ENCODE measurements at places on chromosomes 11 and 22.
A peak's percentile ranks its signal among the peaks of the same experiment; 100 is the strongest.

- no peak for DNase-seq
These were observed 1171.3 kb downstream of the LRRC4C start for GRCh38 chr11:40287916-40288803.

GRCh38 chr11:130523609-130524008 lies 75.2 kb downstream of the ADAMTS15 start:
- peak; percentile 79 for DNase-seq

DNA sequence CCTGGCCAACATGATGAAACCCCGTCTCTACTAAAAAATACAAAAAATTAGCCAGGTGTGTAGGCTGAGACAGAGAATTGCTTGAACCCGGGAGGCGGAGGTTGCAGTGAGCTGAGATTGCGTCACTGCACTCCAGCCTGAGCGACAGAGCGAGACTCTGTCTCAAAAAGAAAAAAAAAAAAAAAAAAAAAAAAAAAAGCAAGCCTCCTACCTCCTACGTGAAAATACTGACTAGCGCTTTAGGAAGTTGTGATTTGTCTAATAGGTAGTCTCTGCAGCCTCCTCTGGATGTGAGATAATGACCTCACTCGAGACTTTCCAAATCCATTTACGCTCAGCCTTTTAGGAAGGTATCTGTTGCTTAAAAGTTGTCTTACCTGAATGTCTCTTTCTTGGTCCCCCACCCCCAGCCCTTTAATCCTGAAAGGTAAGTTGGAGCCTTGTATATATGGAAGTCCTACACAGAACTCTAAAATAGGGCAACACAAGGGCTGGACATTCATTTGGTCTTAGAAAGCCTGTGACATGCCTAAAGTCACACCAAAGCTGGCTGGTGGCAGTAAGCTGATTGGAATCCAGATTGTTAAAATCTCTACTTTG lies 5.5 kb downstream of the SEPTIN3 start:
- DNase-seq: no peak

GRCh38 chr11:96303980-96304379 lies 39.0 kb downstream of the MAML2 start:
- no peak for DNase-seq

- peak; percentile 39 for DNase-seq
These were observed 4.7 kb downstream of the DDIAS start for GRCh38 chr11:82906236-82906635.

DNA sequence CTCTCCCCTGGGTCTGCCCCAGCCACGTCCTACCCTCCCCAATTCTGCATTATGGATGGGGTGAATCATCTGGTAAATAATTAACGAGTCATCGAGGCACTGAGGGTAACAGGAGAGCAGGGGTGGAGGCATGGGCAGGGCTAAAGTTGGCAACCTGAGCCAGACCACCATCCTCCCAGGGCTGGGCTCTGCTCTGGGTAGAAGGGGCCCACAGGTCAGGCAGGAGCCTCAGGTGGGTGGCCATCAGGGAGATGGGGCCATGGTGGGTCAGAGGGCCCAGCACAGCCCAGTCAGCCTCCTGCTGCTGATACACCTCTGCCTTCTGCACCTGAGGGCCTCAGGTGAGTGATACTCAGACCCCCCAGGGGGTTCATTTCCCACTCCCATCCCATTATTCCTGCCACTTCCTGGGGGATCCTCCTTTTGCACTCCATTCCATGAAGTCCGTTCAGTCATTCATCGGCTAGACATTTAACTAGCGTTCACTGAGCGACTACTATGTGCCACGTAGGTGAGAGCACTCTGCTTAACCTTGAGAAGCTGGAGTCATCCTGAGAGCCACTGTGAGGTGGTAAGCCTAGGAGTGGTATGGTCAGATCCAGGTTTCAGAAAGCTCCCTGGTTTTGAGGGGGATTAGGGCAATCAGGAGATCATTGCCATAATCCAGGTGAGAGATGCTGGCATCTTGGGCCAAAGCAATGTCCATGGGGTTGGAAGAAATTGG lies at the start of gene VSIG10L2:
VSIG10L2 (plus strand) TSS at position 248 of the 724 bp plus-strand sequence; CDS start at position 260, 12 bp downstream.
- DNase-seq: no peak

DNA sequence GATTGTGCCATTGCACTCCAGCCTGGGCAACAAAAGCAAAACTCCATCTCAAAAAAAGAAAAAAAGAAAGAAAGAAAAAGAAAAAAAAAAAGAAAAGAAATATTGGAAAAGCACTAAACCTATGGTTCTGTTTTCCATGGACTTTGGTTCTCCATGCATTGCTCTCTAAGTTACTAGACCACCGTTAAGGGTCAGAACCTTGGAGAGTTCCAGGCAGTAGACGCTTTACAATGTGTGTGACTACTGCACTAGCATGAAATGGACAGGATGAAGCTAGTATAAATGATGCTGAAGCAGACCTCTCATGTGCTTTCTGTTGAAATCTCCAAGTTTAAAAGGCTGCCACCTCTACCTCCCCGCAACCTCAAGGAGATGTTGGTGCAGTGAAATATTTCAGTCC lies 63.5 kb downstream of the SIK2 start:
- DNase-seq: no peak

DNA sequence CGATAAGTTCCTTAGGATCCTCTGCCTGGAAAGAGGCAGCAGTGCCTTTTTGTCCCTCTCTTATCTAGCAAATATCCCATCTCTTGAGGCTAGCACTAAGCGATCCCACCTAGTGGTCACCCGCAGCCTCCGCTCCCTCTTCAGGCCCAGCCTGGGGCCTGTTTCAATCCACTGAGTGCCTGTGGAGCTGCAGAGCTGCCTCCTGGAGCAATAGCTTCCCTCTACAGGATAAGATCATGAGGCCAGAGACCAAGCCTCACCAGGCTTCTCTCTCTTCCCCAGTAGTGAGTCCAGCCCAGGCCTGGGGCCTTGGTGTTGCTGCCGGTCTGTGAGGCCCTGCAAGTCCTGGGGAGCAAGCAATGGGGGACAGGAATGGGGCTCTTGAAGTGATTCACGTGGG lies 65.8 kb downstream of the SLC22A12 start:
- DNase-seq: no peak

DNA sequence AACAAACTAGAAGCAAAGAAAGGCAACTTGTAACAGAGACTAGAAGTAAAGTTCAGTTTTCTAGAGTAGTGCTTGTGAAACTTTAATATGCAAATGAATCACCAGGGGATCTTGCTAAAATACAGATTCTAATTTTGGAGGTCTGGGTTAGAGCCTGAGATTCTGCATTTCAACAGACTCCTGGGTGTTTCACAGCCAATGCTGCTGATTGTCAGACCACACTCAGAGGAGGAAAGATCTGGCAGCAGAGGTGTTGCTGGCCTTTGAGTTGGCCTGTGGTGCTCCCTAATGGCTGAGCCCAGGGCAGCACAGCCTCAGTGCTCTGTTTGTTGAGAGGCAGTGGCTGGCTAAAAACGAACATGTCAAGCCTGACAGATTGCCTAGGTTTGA lies 5.4 kb downstream of the CRY2 start:
- peak; percentile 23 for DNase-seq

GRCh38 chr22:41544671-41545476 lies 604 bp upstream of the POLR3H start:
- no peak for DNase-seq

DNA sequence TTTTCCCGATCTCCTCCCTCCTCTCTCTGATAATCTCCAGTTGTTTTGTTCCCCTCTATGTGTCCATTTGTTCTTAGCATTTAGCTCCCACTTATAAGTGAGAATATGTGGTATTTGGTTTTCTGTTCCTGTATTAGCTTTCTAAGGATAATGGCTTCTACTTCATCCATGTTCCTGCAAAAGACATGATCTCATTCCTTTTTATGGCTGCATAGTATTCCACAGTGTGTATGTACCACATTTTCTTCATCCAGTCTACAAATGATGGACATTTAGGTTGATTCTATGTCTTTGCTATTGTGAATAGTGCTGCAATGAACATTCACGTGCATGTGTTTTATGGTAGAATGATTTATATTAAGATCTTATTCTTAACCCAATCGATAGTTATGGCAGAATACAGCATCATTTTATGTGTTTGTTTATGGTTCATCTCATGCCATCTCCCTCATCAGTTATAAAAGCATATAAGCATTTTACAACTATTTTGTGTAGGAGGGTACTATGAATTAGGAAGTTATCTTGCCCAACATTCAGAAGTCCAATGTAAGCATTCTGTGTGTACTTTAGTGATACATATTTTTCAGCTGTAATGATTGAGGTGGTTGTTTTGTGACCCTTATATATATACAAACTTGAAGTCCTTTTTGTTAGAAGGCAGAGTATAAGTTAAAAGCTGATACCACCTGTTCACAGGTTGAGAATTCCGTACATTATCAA lies 3.2 kb downstream of the MS4A3 start:
- DNase-seq: no peak

DNA sequence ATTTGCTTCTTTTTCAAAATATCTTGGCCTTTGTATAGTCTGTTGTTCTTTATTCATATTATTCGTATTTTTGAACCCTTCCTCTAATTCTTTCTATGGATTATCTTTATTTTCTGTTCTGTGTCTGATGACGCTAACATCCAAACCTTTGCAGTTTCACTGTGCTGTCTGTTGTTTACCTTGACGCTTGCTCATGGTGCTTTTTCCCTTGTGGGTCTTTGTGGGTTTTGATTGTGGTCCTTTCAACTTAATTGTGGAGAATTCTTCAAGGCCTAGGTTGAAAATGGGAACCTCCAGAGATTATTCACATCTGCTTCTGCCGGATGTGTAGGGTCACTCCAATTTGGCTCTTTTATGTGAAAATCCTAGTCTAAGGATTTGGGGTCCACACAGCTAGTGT lies 34.6 kb downstream of the PARVG start:
- DNase-seq: no peak

GRCh38 chr11:128868841-128869671 lies 2.0 kb upstream of the KCNJ1 start:
- DNase-seq: no peak

GRCh38 chr11:2926611-2927051 lies 2.6 kb downstream of the PHLDA2 start:
- DNase-seq: no peak

GRCh38 chr11:125871391-125872137 lies 15.9 kb upstream of the HYLS1 start:
- peak; percentile 56 for DNase-seq

DNA sequence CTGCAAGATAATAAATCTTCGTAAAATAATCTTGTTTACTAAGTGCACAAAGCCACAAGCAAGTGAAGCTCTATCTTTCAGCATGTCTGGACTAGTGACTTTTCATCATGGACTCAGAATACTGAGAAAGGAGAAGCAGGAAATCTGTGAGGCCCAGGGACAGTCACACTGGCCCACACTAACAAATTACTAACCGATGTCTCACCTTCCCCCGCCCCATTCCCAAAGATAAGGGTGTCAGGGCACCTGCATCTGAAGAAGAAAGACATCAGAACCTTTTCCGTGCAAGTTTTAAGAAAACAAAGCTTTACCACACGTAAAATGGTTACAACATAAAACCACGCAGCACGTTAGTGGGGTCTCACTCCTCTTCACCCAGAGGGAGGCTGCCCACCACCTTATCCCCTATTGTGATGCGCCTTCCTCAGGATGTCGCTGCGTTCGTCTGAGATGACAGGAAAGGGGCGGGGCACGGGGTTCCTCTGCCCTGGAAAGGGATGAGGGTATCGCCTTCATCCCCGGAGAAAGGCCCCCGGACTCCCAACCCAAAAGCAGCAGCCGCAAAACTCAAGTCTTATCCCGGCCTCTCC lies 616 bp downstream of the BTBD10 start:
- peak; percentile 68 for DNase-seq

DNA sequence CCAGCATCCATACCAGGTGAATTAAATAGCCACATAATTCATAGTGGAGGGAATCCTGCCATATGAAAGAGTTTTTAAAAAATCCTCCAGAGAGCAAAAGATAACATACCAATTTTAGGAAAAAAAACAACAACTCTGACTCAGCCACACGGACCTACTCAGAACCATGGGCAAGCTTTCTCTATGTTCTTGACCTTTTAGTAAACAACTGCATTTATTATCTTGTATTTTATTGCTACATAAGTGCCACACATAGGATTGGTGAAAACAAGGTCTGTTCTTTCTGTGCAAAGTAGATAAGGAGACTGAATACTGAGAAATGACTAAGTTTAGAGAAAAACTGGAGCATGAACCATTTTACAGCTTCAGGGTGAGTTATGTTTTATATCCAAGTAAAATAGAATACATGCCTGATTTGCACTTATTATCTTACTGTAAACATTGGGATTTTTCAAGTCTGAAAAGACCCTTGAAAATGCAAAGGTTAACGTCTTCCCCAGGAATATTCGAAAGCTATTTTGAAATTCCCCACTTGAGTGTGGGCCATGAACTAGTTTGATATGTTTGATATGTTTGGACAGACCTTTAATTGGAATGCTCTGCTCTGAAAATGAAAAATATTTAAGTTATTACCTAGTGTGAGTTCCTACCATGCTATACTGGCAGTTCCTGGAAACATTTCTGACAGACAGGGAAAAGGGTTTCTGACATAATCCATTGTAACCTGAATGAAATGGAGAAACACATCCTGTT lies 89.5 kb upstream of the DDI1 start:
- peak; percentile 12 for DNase-seq

DNA sequence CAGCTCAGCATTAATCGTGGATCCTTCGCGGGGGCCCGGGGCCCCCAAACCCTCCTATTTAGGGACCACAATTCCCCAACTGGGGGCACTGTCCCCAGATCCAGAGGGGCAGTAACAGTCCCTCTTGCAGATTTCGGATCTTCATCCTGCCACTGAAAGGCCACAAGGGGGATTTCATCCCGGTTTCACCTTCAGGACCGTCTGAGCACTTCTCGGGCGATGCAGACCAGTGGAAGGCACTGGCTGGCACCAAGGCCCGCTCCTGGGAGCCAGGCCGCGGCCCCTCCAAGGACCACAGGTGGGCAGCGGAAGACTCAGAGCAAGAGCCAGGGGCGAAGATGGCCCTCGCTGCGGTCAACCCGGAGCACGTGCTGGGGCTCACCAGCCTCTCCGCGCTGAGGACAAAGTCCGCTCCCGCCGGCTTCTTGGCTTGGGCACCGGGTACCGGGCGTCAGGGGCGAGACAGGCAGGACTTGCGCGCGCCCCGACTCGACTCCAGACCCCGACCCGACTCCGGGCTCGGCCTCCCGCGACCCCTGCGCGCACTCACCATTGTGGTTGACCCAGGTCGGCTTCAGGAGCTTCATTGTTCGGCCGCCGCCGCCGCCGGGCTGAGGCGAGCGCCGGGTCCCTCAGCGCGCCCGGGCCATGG lies 517 bp downstream of the HIRA start:
- DNase-seq: peak; percentile 33

GRCh38 chr22:36833073-36833472 lies 16.2 kb upstream of the PVALB start:
- no peak for DNase-seq

- no peak for DNase-seq
These were observed 18.9 kb upstream of the CABP2 start for GRCh38 chr11:67542169-67542568.

- DNase-seq: no peak
These were observed 163.8 kb downstream of the CWF19L2 start for GRCh38 chr11:107293677-107294344.

- no peak for DNase-seq
These were observed 17.9 kb downstream of the GNAZ start for GRCh38 chr22:23088199-23088604.

GRCh38 chr11:1084561-1085439 lies 10.1 kb downstream of the MUC2 start:
- no peak for DNase-seq

All from GM03348 (cell line).